ENCODE measurements at places on chromosomes 2 and 18.

DNA sequence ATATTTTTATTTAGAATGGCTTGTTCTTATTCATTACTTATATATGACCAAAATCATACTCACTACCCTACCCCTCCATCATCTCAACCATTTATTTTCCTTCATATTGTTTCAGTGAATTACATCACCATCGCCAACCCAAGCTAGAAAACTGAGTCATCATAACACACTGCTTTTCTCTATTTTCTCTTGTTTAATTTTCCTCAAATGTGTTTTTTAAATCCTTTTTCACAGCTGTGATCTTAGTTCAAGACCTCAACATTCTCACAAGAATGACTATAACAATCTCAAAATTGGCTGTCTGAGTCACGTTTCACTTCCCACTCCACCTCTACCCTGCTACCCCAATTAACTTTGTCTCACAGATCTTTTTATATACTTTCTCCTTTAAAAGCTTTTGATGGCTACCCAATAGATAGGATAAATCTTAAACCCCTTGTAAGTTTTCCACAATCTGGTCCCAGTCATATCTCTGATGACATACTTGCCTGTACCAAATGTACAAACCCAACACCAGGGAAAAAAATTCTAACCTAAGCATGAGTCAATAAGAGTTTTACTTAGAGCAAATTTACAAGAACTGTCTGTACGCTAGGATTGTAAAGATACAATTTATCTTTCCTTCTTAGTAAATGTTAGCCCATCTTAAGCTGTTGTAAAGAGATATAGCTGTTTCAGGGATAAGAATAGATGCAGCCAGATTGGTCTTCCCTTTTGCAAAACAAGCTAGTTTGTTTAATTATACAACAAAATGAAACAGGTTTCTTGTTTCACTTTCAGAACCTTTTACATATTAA is 635.1 kb upstream of the SLC39A10 start:
- no peak for DNase-seq

GRCh38 chr2:216787851-216788540 is 71.9 kb downstream of the TNP1 start:
- no peak for DNase-seq

DNA sequence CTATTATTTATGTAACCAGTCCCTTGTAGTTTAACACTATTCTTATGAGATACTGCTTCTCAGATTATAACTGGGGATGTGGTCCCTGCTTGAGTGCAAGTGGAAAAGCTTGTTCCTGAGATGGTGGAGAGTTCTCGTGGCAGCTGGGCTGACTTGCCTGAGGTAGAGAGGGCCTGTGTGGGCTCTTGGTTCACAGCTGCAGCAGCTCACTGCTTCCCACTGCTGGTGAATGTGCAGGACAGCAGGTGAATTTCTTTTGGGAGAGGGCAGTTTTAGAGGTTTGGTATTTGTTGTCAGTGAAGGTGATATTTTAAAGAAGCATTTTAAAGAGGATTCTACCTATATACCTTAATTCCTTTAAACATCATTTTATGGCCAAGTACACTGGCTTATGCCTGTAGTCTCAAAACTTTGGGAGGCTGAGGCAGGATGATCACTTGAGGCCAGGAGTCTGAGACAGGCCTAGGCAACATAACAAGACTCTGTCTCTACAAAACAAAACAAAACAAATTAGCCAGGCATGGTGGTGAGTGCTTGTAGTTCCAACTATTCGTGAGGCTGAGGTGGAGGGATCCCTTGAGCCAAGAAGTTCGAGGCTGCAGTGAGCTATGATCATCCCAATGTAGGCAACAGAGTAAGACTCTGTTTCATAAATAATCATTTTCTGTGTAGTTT is 94.8 kb downstream of the MTA3 start:
- peak; percentile 84 for DNase-seq

DNA sequence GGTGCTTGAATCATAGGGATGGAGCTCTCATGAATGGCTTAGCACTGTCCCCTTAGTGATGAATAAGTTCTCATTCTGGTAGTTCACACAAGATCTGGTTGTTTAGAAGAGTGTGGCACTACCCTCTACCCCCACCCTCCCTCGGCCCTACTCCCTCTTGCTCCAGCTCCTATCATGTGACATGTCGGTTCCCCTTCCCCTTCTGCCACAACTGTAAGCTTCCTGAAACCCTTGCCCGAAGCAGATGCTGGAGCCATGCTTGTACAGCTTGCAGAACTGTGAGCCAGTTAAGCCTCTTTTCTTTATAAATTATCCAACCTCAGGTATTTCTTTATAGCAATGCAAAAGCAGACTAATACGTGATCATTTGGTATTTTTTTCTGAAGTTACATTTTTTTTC is 1012.6 kb downstream of the BCL11A start:
- no peak for DNase-seq

GRCh38 chr2:85680707-85681371 is 12.8 kb upstream of the SFTPB start:
- peak; percentile 1 for DNase-seq

GRCh38 chr18:8069708-8070107 is 502.6 kb downstream of the PTPRM start:
- no peak for DNase-seq
